ENCODE measurements at places on chromosomes 5 and 9. TPM values are rescaled to one million over a fixed set of nuclear protein-coding genes. Genes with fewer than 3 reads are reported as not detected.

GRCh38 chr5:56264417-56265025 lies 31.4 kb upstream of the ANKRD55 start:
- no peaks in the 10 kb centered on the region for H3K36me3 ChIP-seq
- peak; percentile 39 for DNase-seq
- no peak overlapping the region for H3K4me3 ChIP-seq
- peaks cover 3% of the 10 kb centered on the region for H3K4me1 ChIP-seq
- H3K27me3 ChIP-seq: no peaks in the 10 kb centered on the region
- H3K27ac ChIP-seq: no peak overlapping the region

The SCAI gene
- total RNA-seq: 10.4 TPM

The SPAG8 gene
- total RNA-seq: 6.5 TPM

DNA sequence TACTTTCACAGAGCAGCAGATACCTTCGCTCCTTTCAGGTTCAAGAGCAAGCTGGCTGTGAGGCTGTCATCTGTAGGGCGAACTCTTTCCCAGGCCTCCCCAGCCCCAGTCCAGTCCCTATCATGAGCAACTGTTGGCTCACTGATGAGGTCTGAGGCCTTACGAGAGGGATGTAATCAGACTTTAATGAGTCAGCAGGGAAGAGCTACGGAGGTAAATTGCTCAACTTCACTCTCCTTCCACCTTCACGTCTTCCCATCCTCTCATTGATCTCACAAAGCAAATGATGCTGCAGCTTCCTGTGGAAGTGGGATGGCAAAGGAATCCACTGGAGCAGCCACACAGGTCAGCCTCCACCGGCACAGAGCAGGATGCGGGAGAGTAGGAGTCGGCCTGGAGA lies 130.7 kb upstream of the TBCA start:
- no peak overlapping the region for H3K27ac ChIP-seq
- H3K36me3 ChIP-seq: no peaks in the 10 kb centered on the region
- no peak for DNase-seq
- no peak overlapping the region for H3K4me3 ChIP-seq

GRCh38 chr9:123438321-123438720 lies 82.3 kb downstream of the CRB2 start:
- no peak overlapping the region for H3K27ac ChIP-seq
- no peak overlapping the region for H3K4me3 ChIP-seq
- no peak for DNase-seq
- peaks cover 8% of the 10 kb centered on the region for H3K36me3 ChIP-seq

DNA sequence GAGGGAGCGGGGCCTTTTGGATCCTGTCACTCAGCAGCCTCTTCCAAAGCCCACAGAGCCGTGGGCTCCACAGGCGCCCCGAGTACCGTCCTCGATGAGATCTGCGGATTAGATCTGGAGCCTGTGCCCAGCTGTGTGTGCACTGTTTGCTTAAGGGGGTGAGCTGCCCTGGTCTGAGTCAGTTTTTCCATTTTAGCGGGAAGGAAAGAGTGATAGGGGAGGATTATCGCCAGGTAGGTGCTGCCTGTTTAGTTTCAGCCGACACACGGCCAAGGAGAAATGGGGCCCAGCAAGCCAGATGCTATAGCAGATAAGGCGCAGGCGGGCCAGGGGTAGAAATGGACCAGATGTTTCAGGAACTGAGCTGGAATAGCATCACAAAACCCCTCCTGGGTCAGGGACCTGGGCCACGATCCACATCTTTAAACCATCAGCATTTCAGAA lies 18.1 kb downstream of the COL5A1 start:
- no peak for DNase-seq
- H3K4me1 ChIP-seq: peaks cover 11% of the 10 kb centered on the region
- no peaks in the 10 kb centered on the region for H3K36me3 ChIP-seq
- no peak overlapping the region for H3K4me3 ChIP-seq

DNA sequence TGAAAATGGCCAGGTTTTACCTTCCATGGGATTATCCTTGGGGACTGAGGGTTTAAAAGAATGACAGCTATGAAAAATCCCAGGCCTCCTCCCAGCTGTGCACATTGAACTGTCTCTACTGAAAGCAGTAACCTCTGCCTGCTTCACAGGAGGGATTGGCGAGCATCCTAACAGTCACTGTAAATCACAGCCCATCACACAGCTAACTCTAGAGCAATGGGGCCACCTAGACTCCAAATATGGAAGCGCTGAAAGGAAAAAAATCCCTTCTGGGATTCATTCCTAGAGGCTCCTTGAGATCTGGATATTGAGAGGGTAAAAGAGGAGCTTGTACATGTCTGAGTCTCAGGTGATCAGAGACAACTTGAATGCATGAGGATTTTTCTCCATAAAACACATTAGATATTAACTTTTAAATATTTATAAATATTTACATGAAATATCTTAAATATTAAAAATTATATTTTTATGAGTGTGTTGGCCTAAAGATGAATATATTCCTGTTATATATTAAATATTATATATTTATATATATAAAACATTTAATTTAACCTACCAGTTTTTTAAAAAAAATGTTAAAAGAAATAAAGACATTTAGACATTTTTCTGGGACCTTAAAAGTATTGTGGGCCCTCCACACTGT lies 133.8 kb upstream of the SLC24A2 start:
- no peaks in the 10 kb centered on the region for H3K36me3 ChIP-seq
- no peak overlapping the region for H3K27ac ChIP-seq
- no peak overlapping the region for H3K4me3 ChIP-seq

DNA sequence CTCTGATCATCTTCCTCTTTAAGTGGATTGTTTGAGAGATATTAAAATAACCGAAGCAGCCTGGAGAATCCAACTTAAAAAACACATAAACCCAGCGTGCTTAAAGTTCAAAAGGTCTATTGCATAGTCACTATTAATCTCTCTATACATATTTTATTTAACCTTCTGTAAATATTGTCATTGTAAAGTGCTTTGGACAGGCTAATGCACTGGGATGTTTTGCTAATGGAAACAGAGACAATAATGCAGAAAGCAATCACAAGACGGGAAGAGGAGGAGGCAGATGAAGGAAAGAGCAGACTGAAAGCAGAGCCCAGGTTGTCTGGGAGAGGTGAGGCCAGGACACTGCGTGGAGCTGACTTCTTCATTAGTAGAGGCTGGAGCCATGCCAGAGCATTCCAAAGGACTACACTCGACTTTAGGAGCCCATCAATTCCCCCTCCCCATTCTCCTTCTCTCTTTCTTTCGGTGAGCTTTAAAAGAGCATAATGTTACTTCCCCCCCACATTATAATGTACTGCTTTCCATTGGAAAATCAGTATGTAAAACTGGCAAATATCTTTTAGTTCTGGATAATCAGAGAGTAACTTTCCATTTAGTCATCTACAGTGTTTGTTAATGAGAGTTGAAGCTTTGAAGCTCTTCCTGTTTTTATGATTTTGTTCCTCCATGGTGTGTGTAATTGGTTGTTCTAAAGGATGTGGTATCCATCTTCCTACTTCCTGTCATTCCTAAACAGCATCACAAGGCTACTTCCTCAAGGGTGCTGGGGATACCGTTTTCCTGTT lies 307.3 kb upstream of the MPDZ start:
- no peak overlapping the region for H3K27ac ChIP-seq
- H3K4me1 ChIP-seq: peaks cover 13% of the 10 kb centered on the region
- peak; percentile 23 for DNase-seq
- no peaks in the 10 kb centered on the region for H3K27me3 ChIP-seq
- no peak overlapping the region for H3K4me3 ChIP-seq
- no peaks in the 10 kb centered on the region for H3K36me3 ChIP-seq

DNA sequence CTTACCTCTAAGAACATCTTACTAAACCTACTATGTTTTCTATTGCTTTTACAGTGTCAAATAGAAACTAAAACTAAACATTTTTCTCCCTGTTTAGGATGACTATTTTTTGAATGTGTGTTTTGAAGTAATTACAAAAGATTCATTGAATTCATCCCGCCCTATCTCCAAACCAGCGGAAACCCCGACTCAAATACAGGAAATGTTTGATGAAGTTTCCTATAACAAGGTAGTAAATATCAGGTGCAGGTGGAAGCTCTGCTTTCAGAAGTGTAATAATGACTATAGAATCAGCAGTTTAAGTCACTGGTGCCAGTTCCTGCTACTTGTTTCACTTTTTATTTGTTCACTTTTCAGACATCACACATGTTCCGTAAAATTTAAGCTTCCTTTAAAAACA lies 20.0 kb downstream of the ERAP2 start:
- no peaks in the 10 kb centered on the region for H3K36me3 ChIP-seq
- no peak overlapping the region for H3K4me3 ChIP-seq

- no peaks in the 10 kb centered on the region for H3K27me3 ChIP-seq
- H3K36me3 ChIP-seq: no peaks in the 10 kb centered on the region
- H3K27ac ChIP-seq: no peak overlapping the region
- H3K4me1 ChIP-seq: no peaks in the 10 kb centered on the region
- DNase-seq: no peak
These were observed 101.0 kb downstream of the SPOCK1 start for GRCh38 chr5:137398154-137398553.

- H3K4me1 ChIP-seq: peaks cover 39% of the 10 kb centered on the region
- H3K36me3 ChIP-seq: peaks cover 40% of the 10 kb centered on the region
- peak overlapping the region; percentile 91 for H3K27ac ChIP-seq
These were observed 229.8 kb downstream of the FANCC start for GRCh38 chr9:95087659-95088242.

GRCh38 chr9:87796196-87796595 lies 70.3 kb downstream of the CTSL start:
- H3K27me3 ChIP-seq: no peaks in the 10 kb centered on the region
- no peak overlapping the region for H3K4me3 ChIP-seq
- H3K36me3 ChIP-seq: no peaks in the 10 kb centered on the region
- no peaks in the 10 kb centered on the region for H3K4me1 ChIP-seq
- H3K27ac ChIP-seq: no peak overlapping the region
- no peak for DNase-seq

The HACD4 gene
- total RNA-seq: 1.8 TPM

- H3K27me3 ChIP-seq: no peaks in the 10 kb centered on the region
- H3K27ac ChIP-seq: no peak overlapping the region
- no peaks in the 10 kb centered on the region for H3K36me3 ChIP-seq
- no peaks in the 10 kb centered on the region for H3K4me1 ChIP-seq
- no peak overlapping the region for H3K4me3 ChIP-seq
- DNase-seq: no peak
These were observed 26.2 kb downstream of the TRIM32 start for GRCh38 chr9:116713271-116713670.

DNA sequence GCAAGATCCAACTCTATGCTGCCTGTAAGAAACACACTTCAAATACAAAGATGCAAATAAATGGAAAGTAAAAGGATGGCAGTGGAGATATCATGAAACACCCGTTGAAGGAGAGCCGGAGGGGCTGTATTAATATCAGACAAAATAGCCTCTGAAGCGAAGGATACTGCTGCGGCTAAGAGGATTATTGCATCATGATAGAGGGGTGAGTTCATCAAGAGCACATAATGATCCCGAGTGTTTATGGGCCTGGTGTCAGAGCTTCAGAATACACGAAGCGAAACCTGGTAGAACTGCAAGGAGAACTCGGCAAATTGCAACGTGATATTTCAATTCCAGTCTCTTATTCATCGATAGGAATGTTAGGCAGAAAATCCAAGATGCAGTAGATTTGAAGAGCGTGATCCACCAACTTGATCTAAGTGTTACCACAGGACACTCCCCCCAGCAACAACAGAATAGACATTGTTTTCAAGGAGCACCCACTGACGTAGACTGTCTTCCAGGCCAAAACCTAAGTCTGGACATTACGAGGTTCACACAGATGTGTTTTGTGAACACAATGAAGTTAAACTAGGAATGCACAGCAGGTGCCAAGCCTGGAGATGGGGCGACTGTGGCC lies 27.7 kb upstream of the QSOX2 start:
- no peaks in the 10 kb centered on the region for H3K27me3 ChIP-seq
- no peaks in the 10 kb centered on the region for H3K36me3 ChIP-seq
- no peaks in the 10 kb centered on the region for H3K4me1 ChIP-seq
- no peak overlapping the region for H3K4me3 ChIP-seq
- no peak for DNase-seq

The COL23A1 gene
- 76.6 TPM for total RNA-seq

The SLC25A2 gene
- not detected for total RNA-seq

DNA sequence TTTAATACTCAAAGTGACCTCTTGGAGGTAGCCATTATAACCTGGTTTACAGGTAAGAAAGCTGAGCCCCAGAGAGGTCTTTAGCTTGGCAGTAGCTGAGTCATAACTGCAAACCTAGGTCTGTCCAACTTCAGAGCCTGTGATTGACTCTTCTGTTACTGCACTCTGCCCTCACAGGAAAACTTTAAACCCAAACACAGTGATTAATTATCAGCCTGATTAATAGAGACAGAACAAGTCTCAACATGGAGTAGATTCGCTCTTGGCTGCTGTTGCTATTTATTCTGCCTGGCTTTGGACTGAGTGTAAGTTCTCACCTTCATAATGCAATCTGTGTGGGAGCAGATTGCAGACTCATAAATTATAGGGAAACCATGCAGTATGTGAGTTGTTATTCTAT lies 27.4 kb upstream of the TXN start:
- H3K27me3 ChIP-seq: no peaks in the 10 kb centered on the region
- no peak overlapping the region for H3K27ac ChIP-seq
- no peak for DNase-seq
- no peaks in the 10 kb centered on the region for H3K36me3 ChIP-seq
- H3K4me1 ChIP-seq: no peaks in the 10 kb centered on the region
- H3K4me3 ChIP-seq: no peak overlapping the region

The GPR150 gene
- not detected for total RNA-seq
